D721Med (cell line): ENCODE measurements at places on chromosomes 11 and 22.
A peak's percentile ranks its signal among the peaks of the same experiment; 100 is the strongest.

- no peak for DNase-seq
These were observed 1.9 kb downstream of the PIWIL3 start for GRCh38 chr22:24772493-24773220.

- no peak for DNase-seq
These were observed 938 bp downstream of the LAYN start for GRCh38 chr11:111541254-111542061.

DNA sequence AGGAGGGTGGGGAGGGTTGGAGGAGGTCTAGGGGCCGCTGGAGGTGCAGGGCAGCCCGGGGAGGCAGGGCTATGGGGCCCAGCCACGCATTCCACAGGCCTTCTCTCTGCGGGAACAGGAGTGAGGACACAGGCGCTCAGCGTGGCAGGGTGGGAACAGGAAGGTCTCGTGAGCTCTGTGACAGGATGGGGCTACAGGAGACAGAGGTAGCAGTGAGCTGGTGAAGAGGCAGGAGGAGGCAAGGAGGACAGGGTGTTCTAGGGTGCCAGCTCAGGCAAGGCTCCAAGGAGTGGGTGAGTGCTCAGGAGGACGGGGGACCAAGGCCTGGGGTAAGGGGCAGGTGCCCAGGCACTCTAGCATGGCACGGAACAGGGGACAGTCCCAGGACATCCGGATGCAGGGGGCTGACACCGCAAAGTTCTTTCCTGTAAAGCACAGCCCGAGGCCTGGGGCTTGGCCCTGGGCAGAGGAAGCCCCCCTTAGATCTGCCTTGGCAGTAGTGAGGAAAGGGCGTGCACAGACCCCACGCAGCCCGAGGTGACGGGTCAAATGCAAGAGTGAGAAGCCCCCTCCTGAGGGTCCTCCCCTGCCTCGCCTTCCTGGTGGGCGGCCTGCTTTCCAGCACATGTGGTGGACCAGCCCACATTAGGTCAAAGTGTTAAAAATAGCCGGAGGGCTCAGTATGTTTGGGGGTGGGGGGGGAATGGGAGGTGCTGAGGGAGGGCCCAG is 4.7 kb upstream of the NEAT1 start:
- no peak for DNase-seq

GRCh38 chr22:24009227-24010017 is 1.7 kb upstream of the CABIN1 start:
- DNase-seq: no peak

GRCh38 chr11:76280151-76280881 is 74.0 kb upstream of the WNT11 start:
- DNase-seq: no peak

- no peak for DNase-seq
These were observed 10.6 kb upstream of the TPH1 start for GRCh38 chr11:18056561-18057181.

DNA sequence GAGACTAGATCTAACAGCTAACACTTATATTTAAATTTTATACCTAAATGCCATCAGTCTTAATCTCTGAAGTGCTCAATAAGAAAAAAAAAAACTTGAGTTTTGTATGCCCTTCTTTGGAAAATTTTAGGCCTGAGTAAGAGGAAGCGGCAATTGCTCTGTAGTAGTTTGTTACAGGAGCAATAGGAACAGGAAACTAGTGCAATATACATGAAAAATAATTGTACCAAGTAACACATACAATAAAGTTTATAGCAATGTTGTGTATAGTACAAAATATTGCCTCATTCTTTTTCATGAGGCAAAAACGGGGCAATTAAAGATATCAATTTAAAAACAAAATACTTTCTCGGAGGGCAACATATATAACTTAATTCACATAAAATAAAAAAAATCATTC is 19.7 kb downstream of the OR5AK2 start:
- no peak for DNase-seq

GRCh38 chr22:50423956-50424355 is 50.9 kb downstream of the SBF1 start:
- DNase-seq: no peak

GRCh38 chr22:47914481-47915097 is 1152.1 kb downstream of the TBC1D22A start:
- no peak for DNase-seq

- DNase-seq: no peak
These were observed 18.4 kb downstream of the OSBPL5 start for GRCh38 chr11:3146612-3147256.

GRCh38 chr11:46106530-46107407 is 14.5 kb downstream of the PHF21A start:
- DNase-seq: no peak

- DNase-seq: no peak
These were observed 20.8 kb upstream of the PICALM start for GRCh38 chr11:86089659-86090058.

DNA sequence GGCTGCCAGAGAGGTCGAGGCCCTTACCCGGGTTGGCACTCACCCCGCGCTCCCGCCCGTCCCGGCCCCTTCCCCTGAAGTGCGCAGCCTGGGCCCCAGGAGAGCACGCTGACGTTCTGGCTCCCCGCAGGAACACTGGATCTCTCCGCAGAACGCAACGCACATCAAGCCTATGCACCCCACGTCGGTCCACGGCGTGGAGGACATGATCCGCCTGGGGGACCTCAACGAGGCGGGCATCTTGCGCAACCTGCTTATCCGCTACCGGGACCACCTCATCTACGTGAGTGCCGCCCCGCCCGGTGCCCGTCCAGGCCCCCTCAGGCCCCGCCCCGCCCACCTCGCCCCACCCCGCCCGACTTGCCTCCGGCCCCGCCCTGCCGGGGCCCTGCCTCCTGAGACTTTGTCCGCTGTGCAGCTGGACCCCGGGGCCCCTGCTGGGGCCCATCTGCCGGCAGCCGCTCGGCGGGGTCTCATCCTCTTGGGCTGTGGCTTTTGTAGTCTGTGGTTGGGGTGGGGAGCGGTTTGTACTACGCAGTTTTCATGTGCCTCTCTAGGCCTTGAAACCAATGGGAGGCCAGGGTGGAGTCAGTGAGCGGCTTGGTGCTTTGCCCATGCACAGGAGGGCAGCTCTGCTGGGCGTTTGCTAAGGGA is 19.7 kb downstream of the MYO7A start:
- peak; percentile 61 for DNase-seq

GRCh38 chr11:3104961-3105790 is 48.0 kb upstream of the CARS1 start:
- DNase-seq: no peak

GRCh38 chr22:21042978-21043859 is 2.5 kb upstream of the LRRC74B start:
- DNase-seq: no peak

DNA sequence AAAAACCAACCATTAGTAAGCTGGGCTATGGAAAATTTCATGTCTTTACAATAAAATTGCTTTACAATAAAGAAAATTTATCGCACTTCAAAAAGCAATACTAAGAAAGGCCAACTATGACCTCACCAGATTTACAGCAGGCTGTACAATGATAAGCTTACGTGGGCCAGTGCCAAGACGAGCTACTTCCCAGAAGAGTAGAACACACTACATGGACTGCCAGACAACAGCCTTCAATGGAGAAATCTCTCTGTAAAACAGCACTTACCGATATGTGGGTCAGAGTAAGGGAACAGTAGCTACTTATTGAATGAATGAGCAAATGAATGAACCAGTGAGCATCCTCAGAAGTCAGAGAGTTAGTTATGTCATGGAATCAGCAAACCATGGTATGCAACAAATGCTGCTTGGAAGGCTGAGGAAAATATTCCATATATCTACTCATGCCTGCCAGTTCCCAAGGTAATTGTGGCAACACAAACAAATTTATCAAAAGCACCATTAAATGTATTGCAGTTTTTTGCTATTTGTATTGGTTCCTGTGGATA is 74.4 kb downstream of the SLC36A4 start:
- no peak for DNase-seq

DNA sequence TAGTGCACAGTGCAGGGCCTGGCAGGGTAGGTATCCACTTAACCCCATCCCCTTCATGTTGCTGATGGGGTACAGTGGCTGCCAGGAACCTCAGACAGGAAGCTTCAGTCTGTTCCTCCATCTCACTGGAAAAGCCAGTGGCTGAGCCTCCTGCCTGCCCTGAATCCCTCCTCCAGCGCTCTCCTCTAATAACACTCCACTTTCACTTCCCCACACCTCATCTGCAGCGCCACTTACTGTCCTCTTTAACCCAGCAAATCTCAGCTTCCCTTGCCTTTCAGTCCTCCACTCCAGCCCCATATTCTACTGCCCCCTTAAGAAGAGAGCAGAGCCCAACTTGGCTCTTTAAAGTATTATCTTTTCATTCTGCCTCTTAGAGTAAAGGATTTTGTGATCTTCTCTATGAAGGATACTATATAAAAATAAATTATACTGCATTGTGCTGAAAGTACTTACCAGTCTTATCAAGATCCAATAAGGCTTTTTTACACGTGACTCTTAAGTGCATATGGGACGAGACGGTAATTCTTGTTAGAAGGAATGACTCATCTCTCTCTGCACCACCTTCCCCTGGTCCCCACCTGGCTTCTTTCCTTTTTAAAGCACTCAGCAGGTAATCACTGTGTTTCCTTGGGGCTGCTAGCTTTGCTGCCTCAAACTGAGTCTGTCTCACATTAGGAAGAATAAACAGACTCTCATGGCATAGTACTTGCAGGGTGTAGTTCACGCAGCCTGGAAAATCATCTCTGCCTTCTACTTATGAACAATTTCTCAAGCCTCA is 238.0 kb upstream of the NARS2 start:
- no peak for DNase-seq

- no peak for DNase-seq
These were observed 21.2 kb downstream of the RSF1 start for GRCh38 chr11:77799338-77799737.

- DNase-seq: no peak
These were observed 26.7 kb upstream of the PICK1 start for GRCh38 chr22:38030311-38031133.

DNA sequence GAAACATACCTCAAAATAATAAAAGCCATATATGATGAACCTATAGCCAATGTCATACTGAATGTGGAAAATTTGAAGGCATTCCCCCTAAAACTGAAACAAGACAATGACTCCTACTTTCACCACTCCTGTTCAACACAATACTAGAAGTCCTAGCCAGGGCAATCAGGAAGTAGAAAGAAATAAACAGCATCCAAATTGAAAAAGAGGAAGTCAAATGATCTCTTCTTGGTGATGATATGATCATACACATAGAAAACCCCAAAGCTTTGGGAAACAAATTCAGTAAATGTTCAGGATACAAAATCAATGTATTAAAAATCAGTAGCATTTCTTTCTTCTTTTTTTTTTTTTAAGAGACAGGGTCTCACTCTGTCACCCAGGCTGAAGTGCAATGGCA is 109.9 kb downstream of the DLG2 start:
- DNase-seq: no peak

DNA sequence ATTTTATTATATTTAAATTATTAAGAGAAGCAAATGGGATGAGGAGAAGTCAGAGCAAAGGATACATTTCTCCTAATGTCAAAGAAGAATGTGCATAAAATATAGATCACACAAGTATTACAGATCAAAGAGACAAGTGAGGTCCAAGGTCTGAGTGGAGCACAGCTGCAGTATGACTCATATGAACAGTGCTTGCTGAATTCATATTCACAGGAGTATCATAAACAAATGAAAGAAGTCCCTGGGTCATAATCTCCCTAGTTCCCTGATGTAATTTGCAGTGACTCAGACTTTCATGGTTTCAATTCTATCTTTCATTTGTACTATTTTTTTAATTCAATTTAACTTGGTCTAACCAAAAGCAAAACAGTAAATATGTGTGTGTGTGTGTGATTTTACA is 499.0 kb upstream of the CCDC179 start:
- no peak for DNase-seq

GRCh38 chr11:106208760-106209159 is 131.3 kb downstream of the AASDHPPT start:
- DNase-seq: no peak

DNA sequence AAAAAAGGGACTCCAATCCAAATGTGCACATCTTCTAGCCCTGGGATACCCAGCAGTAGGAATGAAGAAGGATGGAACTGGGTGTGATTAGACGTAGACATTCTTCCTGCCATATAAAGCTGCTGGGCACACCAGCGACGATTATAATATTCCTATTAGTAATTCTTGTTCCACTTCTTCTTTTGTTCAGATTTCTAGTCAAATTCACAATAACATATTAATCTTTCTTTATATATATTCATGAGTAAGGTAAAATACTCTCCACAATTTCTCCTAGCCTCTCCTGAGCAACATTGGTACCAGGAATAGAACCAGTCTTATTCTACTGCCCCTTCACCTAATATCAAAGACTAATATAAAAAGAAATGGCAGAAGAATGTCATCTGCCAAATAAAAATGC is at the start of gene OR52E8:
Gene OR52E8 (minus strand): TSS at position 101 of the 400 bp plus-strand sequence. CDS start 0 bp downstream, at position 101.
- no peak for DNase-seq

DNA sequence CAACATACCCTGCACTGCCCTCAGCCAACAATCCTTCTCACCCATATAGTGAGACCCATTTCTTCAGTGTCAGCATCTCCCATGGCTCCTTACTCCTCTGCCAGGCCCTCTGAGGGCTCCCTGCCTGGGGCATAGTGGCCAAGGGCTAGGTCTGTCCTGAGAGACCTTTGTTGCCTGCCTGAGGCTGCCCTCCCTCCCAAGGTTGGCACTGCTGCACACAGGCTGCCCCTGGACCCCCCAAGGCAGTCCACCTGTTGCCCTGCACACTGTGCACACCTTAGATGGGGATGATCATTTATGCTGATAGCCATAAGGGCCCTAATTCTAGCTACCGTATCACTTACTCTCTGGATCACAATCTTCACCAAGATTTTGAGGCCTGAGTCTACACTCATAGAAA is 57.0 kb upstream of the SUSD2 start:
- no peak for DNase-seq

- DNase-seq: no peak
These were observed 3.4 kb downstream of the PHF21A start for GRCh38 chr11:46117842-46118241.

DNA sequence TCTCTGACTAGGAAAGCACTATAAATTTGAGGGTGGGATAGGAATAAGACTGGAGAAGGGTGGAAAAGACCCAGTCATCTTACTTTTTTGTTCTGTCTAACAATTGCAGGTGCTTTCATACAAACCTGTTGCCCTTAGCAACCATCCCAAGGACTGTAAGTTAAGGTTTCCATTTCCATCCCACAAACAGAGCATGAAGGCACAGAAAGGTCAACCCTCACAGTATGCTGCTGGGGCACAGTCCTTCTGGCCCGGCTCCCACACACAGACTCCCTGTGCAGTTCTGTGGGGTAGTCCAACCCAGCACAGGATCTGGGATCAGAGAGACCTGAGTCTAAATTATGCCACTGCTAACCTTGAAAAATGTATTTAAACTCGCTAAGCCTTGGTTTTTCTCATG is 38.4 kb upstream of the ETS1 start:
- DNase-seq: no peak

GRCh38 chr11:88813233-88813915 is 252.4 kb downstream of the GRM5 start:
- DNase-seq: no peak

DNA sequence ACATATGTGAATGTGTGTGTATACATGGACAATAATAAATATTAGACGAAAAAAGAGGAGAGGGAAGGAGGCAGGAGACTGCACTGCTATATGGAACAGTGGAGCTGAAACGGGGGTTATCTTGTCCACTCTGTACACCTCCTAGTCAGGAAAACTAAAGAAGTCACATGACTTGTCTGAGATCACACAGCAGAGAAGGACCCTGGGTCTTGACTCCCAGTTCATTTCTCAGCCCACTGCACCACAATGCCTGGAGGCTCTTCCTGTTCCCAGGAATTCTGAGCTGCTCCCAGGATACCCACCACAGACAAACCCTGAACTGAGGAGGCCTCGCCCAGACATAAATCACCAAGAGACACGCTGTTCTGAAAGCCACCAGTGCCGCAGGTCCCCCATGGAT is 349.6 kb downstream of the CTTN start:
- DNase-seq: no peak

- no peak for DNase-seq
These were observed 48.4 kb upstream of the CRTAM start for GRCh38 chr11:122789907-122790306.
